Hypothalamus (tissue), 51 donors: ENCODE measurements at places on chromosomes 6 and 20.
A peak's percentile ranks its signal among the peaks of the same experiment; 100 is the strongest.

GRCh38 chr20:48364055-48364454 lies 463.7 kb downstream of the PREX1 start:
- DNase-seq, result no peak

DNA sequence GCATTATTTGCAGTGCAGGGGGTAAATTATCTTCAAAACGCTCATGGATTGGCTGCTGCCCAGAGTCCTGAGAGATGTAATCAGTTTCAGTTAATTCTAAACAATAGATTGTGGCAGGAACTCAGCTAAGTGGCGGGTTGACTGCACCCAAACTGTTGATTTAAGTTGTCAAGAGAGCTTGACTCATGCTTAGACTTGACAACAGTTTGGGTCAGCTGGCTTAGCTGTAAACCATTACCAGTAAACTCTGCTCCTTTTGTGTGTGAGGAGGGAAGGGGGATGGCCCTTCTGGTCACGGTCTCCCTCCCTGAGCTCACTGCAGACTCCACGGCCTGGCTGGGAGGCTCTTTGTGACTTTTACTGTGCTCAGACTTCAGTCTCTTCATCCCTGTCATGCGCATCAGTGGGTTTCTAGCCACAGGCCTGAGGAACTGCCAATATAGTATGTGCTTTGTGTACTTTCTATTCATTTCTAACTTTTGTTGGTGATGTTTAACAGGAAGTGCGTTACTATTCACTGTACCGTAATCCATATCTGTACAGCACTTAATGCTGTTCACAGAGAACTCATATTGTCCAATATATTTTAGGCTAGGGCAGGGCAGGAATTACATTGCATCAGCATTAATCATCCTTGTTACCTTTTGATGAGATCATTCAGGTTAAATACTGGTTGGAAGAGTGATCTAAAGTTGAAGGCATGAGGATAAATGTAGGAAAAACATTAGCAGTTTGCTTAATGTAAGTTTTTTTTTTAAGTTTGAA lies 488.3 kb downstream of the CDKAL1 start:
- DNase-seq, result no peak

DNA sequence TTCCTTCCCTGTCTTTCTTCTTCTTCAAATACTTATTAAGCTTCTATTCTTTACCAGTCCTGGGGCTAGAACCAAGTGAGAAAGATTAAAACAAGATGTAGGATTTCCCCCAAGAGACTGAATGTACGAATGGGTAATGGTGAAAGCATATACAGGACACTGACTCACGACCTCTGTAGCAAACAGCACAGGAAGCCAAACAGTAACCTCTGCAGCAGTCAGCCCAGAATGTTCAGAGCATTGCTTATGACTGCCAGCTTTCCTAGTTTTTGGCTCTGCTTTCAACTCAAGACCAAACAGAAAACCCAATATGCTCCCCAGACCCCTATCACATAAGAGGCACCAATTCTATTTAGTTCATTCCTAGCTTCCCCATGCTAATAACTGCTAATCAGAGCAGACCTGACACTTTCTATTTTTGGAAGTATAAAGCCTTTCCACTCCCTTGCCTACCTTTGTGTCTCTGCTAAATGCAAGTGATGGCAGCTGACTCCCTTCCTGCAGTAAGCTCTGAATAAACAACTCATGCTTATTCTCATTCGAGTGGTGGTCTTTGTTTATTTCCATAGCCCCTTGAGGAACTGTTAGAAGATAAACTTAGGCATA lies 690.6 kb downstream of the EPM2A start:
- no peak for DNase-seq

DNA sequence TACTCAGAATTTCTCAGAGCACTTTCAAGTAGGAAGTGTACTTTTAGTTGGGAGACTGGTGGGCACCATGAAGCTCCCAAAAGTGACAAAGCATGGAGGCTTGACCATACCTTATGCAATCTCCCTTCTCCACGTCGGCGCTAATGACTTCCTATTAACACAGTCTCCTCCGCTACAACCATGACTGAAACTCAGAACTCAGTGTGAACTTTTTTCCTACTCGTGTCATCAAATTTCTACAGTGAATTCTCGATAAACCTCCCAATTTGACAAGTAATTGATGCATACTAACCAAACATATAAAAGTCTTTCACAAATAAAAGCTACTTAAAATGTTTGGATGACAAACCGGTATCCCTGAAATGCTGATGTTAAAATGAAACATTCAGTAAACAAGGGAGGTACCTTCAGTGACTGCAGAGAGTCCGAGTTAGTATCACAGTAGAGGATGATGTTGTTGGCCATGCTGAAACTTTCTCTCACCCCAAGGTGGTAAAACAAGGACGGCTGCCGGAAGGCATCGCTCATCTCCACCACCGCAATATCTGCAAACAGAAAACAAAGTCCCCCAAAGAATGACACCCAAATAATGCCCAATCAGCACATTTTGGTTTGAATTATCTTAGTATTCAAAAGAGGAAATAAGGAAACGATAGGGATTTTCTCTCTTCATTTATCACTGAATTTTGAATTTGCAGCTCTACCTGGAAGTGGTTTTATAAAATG lies 72.1 kb downstream of the MAP3K5 start:
- no peak for DNase-seq

DNA sequence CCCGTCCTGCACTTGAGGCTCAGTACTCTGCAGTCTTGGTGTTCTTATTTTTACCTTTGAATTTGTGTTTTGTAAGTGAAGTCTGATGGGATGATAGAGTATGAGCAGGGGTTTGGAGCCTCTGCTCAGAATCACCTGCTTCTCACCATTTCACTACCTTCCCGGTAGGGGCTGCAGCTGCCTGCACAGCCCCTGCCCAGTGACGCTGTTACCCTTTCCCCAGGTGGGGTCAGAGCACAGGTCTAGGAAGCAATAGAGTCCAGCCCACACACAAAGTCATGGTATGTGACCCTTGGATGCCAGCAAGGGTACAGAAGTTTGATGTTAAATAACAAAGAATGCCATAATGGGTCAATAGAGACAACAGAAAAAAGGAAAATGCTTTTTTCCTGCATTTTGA lies 101.8 kb upstream of the TCF21 start:
- no peak for DNase-seq

DNA sequence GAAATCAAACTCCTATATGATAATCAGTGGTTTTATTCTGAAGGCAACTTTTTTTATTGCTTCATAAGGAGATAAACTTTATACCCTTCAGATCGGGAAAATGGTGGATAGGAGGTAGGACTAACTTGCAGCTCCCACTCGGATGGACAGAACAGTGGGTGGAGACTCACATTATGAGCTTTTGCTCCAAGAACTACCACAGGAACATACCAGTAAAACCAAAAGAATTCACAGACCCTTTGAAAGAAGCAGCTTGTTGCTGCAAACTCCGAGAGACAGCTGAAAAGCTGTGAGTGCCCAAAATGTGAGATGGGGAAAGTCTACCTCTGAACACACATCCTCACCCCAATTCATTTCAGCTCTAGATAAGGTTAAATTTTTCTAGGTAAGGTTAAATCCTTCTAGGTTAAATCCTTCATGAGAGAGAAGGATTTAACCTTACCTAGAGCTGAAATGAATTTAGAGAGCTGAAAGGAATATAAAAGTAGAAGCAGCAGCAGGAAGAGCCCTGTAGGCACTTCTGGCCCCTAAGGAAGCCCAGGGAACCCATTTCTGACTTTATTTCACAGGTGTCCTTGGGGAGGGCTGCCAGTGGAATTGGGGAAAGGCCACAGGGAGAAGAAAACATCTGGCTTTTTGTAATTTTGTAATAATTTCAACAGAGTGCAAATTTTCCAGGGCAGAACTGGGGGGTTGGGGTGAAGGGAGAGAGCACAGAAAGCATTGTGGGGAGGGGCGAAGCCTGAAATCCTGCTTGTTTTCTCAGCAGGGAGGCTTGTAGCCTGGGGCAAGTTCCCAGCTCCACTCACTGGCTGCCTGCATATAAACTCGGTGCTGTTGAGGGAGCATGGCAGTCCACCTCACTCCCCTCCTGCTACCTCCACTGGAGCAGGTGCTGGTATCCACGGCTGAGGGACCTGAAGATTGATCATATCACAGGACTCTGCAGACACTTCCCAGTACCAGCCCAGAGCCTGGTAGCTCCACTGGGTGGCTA lies 65.9 kb upstream of the HCRTR2 start:
- DNase-seq, result no peak

GRCh38 chr6:168438783-168439520 lies 2.0 kb upstream of the SMOC2 start:
- DNase-seq, result no peak

- DNase-seq, result no peak
Observed at GRCh38 chr6:39043776-39044175, 4.8 kb upstream of the GLP1R start.

DNA sequence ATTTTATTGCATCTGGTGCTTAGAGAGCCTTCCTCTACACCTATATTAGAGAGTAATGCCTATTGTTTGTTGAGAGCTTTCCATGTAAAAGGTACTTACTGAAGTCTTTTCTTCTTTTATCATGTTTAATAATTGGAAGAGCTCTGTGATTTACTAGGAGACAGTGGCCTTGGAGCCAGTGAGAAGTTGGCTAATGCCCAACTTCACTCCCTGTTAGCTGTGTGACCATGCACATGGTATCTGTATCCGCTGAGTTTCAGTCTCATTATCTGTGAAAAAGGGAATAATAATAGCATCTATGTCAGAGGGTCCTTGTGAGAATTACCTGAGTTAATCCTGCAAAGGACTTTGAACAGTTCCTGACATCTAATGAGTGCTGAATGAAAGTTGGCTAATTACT lies 105.0 kb downstream of the CD109 start:
- DNase-seq, result no peak

GRCh38 chr20:17029698-17030097 lies 197.1 kb upstream of the PCSK2 start:
- no peak for DNase-seq

GRCh38 chr6:12012558-12013306 lies 620 bp downstream of the HIVEP1 start:
- DNase-seq, result peak; percentile 71

GRCh38 chr6:6614983-6615349 lies 26.4 kb downstream of the LY86 start:
- DNase-seq, result no peak

GRCh38 chr20:23120936-23121750 lies 35.0 kb upstream of the CD93 start:
- DNase-seq, result no peak

- DNase-seq, result no peak
Observed at GRCh38 chr6:3232017-3232945, 4.8 kb upstream of the TUBB2B start.
